ENCODE measurements at places on chromosomes 3 and 15.

DNA sequence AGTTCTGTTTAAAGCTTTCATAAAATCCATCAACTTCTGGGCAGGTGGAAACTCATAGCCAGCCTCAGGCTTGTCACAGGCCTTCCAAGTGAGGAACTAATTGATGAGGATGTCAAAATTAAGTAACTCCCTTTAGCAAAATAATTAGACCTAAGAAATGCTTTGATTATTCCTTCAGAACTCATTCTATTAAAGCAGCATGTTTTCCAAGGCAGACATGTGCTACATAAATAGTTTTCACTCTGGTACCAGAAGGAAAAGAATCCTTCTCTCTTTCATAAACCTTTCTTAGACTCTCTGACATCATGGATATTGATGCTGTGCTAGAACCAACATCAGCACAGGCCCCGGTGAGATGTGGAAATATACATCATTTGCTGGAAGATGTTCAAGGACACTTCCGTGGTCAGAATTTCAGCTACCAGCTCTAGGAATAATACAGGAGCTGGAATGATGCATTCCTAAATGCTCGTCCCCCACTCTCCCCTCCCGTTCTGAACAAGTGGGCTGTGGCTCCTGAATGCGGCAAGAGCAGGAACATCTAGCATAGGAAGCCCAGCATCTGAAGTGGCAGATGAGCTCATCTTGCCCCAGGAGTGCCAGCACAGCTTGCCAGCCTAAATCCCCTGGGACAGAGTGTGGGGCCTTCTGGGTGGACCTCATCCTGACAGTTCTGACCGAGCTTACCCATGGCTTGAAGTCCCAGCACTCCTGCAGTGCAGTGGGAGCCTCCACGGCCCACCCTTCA is 82.4 kb downstream of the WWTR1 start:
- DNase-seq = no peak

DNA sequence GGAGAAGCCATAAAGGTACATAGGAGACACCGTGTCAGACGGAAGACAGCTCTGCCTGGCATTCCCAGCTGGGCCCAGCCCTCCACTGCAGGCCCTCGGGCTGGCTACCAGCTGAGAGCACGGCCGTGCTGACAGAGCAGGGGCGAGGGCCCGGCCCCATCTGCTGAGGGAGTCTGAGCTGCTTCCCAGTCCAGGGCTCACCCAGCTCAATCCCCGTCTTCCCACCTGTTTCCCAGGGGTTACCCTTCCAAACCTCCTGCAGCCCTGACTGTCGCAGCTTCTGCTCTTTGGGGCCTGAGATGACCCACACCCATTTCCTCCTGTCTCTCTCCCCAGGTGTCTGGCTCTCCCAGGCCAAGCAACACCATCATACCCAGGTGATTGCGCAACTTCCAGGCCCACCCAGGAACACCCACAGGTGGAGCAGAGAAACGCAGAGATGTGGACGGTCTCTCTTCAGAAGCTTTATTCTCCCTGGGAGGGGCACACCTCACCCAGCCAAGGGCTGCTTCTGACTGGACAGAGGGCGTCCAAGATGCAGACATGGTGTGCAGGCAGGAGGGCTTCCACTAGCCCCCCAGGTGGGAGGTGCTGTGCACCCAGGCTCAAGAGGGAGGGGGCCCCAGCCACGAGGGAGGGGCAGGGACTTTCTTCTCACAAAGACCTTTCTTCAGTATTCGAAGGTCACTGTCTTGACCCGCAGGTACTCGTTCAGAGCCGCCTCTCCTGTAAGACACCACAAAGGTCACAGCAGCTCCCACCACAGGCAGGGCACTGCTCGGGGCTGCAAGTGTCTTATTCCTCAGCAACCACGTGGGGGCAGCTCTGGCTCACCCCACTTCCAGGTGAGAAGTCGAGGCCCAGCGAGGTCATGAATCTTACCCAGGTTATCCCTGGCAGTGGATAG is 19.4 kb upstream of the SLC41A3 start:
- DNase-seq = no peak

GRCh38 chr15:67350042-67350441 is 95.5 kb downstream of the IQCH start:
- no peak for DNase-seq

DNA sequence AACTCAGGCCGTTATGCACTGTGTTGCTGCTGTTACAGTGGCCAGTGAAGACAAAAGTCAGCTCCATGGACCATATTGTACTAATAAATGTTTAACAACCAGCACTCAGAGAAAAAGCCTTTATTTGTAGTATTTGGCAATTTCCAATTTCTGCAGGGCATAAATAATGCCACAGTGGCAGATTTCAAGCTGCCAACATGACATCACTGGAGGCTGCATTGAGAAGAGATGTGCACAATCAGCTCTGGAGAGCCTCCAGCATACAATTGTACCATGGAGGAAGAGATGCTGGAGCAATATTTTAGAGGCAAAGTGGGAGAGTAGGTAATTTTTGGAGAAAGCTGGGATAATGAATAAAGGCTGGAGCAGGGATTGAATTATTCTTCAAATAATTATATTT is 9.7 kb upstream of the ALCAM start:
- DNase-seq = no peak

DNA sequence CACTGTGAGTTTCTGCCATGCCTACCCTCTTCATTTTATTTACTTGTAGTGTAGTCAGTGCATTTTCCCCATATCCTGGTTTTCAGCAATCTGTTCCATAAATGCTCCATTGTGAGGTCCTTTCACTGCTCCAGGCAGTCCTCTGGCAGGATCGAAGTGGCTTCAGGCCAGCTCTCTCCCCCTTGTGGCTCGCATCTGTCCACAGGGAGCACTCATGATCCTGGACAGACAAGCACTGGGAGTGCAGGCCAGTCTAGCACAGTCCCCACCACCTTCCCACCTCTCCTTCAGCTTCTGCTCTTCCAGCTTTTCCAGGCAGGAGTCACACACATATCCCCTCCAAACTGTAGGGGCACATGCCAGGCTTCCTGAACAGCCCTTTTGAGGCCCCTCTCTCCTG is 173.6 kb downstream of the PPM1L start:
- no peak for DNase-seq

- DNase-seq = no peak
Observed at GRCh38 chr15:55912982-55913381, 80.4 kb downstream of the NEDD4 start.

DNA sequence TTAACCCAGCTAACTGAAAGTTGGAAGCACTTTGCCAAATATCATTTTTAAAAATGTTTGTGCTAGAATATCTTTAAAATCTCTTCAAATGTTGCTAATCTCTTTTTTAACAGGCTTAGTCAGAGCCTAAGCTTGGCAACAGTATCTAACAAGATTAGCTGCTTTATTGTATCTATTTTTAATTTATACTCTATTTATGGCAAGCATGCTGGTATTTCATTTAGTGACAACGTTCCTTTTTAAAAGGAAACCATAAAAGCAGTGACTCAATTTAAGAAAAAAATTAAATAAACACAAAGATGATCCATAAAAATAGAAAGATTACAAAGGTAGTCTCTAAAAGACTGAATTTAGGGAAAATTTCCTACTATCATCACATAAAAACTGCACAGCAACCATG is 40.5 kb downstream of the SLC12A6 start:
- DNase-seq = no peak

- no peak for DNase-seq
Observed at GRCh38 chr3:140552898-140553297, 125.0 kb upstream of the TRIM42 start.

GRCh38 chr15:88255484-88256278 is 858 bp downstream of the NTRK3 start:
- DNase-seq = peak; percentile 54

DNA sequence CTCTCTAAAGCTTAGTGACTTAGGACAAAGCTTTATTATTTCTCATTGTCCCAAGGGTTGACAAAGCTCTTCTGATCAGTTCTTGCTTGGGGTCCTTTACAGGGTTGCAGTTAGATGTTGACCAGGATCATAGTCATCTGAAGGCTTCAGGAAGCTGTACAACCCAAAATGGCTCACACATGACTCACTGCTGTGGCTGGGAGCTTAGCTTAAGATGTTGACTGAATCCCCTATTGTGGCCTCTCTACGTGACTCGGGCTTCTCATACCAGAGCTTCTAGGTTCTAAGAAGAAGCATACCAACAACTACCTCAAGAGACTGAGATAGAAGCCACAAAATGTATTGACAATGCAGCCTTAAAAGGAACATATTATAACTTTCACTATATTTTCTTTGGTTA is 569.6 kb upstream of the ROBO2 start:
- DNase-seq = no peak

Data from D721Med (cell line).